ENCODE measurements at places on chromosomes 16 and 17.

DNA sequence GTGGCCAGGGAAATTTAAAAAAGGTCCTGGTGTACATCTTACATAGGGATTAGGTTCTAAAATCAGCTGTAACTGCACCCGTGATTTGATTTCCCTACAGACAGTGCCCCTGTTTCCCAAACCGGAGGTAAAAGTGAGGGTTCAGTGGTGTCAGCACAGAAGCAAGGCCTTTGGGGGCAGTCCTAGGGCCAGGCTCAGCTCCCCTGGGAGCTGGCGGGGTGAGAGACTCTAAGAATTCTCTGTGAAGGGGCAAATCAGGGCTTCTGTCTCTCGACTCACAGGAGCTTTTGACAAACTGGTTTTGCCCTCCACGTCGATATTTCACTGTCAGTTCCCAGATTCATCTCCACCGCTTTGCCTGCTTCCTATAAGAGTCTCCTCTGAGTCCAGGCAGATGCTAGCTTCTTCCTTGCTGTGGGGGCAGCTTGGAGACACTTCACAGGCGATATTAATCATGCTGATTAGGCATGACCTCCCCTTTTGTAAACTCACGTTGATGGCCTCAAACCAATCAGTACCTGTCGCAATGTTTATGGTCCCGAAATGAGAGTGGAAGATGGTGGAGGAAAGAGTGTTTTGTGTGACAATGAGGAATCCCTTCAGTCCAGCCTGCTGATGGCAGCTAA is 234.2 kb upstream of the TOX3 start:
- no peak for DNase-seq

GRCh38 chr16:70749006-70749678 is 51.8 kb downstream of the VAC14 start:
- DNase-seq = no peak

DNA sequence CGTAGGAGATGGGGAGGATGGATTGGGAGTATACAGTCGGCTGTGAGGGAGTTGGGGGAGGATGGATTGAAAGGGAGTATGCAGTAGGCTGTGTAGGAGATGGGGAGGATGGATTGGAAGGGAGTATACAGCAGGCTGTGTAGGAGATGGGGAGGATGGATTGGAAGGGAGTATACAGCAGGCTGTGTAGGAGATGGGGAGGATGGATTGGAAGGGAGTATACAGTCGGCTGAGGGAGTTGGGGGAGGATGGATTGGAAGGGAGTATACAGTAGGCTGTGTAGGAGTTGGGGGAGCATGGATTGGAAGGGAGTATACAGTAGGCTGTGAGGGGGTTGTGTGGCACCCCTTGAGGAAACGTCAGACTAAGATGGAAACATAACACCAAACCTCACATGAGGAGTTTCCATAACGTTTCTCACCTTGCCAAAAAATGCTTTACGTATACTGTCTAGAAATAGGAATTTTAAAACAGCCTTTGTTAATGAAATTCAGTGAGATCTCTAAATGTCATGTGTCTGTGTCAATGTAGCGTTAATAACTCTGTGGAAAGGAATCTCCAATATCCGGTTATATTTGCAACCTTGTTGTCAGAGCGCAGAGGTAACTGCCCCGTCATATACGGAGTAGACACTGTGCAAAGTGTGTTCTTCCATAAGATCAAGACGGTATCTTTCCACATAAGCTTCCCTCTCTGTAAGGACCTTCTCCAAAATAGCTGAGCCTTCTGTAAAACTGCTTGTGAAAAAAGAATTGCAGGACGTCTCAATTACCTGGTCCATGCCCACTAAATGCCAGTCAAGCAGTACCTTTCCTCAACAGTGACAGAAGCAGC is 6.3 kb upstream of the VPS53 start:
- no peak for DNase-seq

GRCh38 chr16:11721781-11722467 is 20.7 kb downstream of the TXNDC11 start:
- no peak for DNase-seq

DNA sequence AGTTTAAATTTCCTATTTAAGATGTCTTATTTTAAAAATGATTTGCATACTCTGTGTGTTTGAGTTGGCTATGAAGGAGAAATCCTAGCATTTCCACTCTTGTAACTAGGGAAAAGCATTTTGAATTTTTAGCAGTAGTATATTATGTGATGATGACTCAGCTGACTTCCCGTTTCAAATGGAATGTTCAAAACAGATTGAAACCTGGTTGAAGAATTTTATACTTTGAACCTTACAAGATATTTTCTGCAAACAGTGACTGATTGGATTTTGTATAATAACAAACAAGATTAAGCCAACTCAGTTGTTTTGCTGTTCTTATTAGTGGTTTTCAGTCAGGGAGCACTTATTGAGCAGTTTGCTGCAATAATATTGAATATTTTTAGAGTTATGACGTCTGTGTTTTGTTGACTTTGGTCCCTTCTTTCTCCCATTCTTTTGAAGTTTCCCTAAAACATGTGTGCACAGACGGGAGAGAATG is 8.0 kb downstream of the TNRC6A start:
- DNase-seq = no peak

DNA sequence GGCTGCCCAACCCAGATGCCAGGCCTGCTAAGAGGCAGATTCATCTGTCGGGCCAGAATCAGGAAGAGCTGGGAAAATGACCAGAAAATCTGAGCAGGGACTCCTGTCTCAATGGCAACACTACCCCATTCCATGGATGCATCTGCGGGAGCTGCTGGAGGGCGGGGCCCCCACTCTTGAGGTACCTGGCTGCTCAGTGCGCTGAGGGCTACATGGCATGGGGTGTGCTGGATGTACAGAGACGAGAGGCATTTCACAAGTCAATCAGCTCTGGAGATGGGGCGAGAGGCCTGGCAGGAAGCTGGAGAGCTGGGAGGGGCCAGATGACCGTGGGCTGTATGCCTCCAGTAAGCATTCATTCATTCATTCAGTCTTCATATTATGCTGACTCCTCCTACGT is 6.4 kb downstream of the SDK2 start:
- no peak for DNase-seq

Measured in stimulated activated CD8-positive, alpha-beta memory T cell treated with anti-CD3 and anti-CD28 coated beads, Interleukin-2, amount 100 ng/mL, for 48 hours (primary cell).